Mammary microvascular endothelial cell (primary cell): ENCODE measurements at places on chromosomes 4 and X. TPM values are rescaled to one million over a fixed set of nuclear protein-coding genes. Genes with fewer than 3 reads are reported as not detected.

The GRIA3 gene
- total RNA-seq: not detected in 2 replicates

The TCP11X1 gene
- total RNA-seq: not detected in 2 replicates

The SOWAHD gene
- total RNA-seq: not detected in 2 replicates

The CLDN34 gene
- total RNA-seq: 1.3 TPM in 1 of 2 replicates, not detected in the other

The ADAMTS3 gene
- total RNA-seq: 0.80 and 0.94 TPM in 2 replicates
